Mononuclear cell (primary cell): ENCODE measurements at places on chromosomes 7 and 10. TPM values are rescaled to one million over a fixed set of nuclear protein-coding genes. Genes with fewer than 3 reads are reported as not detected.

Gene PLEKHS1
- 0.21 TPM for total RNA-seq

Gene GOLGA7B
- total RNA-seq, result 1.7 TPM

Gene CTAGE8
- total RNA-seq, result 0.73 TPM

Gene NPTX2
- total RNA-seq, result 0.42 TPM

Gene DEPP1
- 0.21 TPM for total RNA-seq

Gene CCDC136
- 1.3 TPM for total RNA-seq

Gene RPA3
- 21.5 TPM for total RNA-seq

Gene HOXA6
- not detected for total RNA-seq

Gene ABCB4
- total RNA-seq, result 7.2 TPM

Gene CALCR
- not detected for total RNA-seq

Gene BAMBI
- total RNA-seq, result 1.9 TPM

Gene XPNPEP1
- total RNA-seq, result 99.7 TPM

Gene PTPRZ1
- total RNA-seq, result not detected

Gene CFAP46
- total RNA-seq, result under 0.01 TPM

Gene CFAP69
- 0.42 TPM for total RNA-seq
